Ureter (tissue), 1 donor: ENCODE measurements at places on chromosomes 16 and 17. TPM values are rescaled to one million over a fixed set of nuclear protein-coding genes. Genes with fewer than 3 reads are reported as not detected.

DNA sequence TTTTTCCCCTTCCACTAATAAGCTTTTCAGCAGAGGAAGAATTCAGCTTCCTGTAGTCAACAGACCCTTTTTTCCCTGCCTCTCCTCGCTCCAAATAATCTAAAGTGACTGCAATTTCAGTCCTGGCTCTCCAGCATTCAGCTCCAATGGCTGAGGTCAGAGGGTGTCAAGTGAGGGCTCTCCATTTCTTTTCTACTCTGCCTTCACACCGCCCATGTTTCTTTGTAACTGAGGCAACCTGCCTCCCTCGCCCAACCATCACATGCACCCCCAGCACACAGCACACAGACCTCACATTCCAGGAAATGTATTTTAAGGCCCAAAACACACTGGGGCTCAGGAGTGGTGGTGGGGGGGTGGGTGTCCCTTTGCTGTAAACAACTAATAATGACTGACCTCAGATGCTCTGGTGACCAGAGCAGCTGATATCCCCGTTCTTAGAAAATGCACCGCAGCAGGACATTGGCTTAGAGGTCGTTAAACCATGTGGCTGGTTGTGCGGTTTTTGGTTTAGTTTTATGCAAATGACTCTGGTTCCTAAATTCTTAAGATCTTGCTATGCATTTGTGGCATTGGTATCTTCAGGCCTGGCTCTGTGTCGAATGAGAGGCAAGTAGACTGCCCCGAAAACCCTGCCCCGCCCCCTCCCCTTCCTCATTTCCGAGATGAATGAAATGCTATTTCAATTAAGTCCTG, 203.6 kb downstream of the ZFHX3 start:
- no peak for DNase-seq

DNA sequence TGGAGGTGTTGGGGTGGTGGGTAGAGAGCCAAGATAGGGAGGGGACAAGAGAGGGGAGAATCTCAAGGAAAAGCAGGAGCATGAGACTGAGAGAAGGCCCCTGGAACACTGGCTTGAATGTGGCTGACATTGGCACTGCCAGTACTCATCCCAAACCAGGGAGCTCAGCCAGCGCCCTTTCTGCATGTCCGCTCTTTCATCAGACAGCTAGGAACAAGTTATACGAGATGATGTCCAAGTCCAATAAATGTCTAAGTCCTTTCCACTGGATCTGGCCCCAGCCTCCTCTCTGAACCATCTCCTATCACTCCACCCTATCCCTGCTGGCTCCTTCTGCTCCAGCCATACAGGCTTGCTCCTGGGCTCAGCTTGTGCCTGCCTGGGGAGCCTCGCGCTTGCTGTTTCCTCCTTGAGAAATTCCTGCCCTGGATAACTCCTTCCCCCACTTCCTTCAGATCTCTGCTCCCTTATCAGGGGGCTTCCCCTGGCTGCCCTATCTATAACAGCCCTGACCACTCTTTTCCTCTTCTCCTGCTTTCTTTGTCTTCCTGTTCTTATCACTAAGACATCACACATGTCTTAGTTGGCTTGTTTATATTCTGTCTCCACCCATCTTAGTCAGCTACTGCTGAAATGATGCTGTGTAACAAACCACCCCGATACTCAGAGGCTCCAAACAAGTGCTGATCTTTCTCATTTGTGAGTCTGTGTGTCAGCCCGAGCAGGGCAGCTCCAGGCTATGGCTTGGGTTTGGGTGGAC, 37.1 kb upstream of the MEOX1 start:
- peak; percentile 60 for DNase-seq

DNA sequence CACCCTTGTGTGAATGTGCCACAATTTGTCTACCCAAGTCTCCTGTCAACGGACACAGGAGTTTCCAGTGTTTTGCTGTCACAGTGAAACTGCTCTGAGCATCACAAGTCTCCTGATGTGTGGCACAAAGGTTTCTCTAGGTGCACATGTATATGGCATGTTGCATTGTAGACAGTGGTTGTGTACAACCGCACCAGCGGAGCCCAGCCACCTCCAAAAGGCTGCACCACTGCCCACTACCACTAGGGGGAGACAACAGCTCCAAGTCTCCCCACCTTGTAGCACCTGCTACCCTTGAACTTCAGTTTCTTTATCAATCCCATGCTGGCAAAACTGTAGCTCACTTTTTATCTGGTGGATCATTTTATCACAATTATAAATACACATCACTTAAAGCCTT, 95.5 kb upstream of the ZNF469 start:
- DNase-seq, result no peak

DNA sequence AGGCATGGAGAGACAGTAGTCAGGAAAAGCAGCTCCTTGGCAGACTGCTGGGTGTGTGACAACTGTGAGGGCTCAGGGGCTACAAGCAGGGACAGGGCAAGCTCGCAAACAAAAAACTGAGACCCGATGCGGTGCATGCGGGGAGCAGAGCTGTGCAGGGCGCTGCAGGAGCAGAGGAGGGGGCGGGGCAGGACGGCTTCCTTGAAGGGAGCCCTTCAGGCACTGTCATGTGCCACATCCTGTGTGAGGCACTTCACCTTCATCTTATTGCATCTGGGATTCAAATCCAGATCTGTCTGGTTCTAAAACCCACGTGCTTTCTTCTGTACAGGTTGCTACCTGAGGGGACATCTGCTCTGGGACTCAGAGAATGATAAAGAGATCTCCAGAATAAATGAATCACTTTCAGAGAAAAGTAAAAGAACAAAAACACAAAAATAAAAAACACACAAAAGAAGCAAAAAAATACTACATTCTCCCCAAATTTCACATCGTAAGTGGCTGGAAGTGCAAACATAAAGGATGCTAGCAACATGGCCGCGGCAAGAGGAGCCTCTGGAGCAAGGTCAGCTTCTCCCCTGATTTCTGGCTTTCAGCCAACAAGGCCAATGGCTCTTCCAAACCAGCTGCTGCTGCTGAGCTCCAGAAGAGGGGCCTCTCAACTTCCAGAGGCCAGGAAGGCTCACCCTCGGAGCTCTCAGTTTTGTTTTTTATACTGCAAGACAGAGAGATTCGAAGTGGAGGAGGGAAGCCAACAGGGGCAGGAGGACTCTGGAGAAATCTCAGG, 14.2 kb downstream of the LYRM9 start:
- DNase-seq, result no peak

- DNase-seq, result no peak
Measured at GRCh38 chr17:41284546-41284945, 9.0 kb downstream of the KRTAP9-7 start.

- DNase-seq, result no peak
Measured at GRCh38 chr16:23524886-23525285, 14.6 kb upstream of the GGA2 start.

Gene CORO6
- 23.3 TPM for total RNA-seq

Gene TERB1
- 1.0 TPM for total RNA-seq
